ENCODE measurements at places on chromosomes 4 and X.

- no peak for DNase-seq
These were observed 79.5 kb upstream of the MAGEB10 start for GRCh38 chrX:27728291-27728690.

DNA sequence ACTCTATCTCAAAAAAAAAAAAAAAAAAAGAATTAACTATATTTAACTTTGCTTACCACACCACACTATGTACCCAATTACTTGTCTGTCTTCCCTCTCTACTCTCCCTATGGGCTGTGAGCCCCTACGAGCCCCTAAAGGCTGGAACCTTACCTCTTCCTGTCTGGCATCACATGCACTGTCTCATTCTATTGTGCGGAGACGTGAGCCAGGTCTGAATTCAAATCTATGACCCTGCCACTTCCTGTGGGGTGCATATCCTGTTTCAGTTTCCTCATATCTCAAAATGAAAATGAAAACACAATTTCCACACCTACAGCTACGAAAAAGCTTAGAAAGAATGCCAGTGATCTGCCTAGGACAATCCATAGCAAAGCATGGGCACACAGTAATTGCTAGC, 42.9 kb upstream of the HS3ST1 start:
- DNase-seq: no peak

DNA sequence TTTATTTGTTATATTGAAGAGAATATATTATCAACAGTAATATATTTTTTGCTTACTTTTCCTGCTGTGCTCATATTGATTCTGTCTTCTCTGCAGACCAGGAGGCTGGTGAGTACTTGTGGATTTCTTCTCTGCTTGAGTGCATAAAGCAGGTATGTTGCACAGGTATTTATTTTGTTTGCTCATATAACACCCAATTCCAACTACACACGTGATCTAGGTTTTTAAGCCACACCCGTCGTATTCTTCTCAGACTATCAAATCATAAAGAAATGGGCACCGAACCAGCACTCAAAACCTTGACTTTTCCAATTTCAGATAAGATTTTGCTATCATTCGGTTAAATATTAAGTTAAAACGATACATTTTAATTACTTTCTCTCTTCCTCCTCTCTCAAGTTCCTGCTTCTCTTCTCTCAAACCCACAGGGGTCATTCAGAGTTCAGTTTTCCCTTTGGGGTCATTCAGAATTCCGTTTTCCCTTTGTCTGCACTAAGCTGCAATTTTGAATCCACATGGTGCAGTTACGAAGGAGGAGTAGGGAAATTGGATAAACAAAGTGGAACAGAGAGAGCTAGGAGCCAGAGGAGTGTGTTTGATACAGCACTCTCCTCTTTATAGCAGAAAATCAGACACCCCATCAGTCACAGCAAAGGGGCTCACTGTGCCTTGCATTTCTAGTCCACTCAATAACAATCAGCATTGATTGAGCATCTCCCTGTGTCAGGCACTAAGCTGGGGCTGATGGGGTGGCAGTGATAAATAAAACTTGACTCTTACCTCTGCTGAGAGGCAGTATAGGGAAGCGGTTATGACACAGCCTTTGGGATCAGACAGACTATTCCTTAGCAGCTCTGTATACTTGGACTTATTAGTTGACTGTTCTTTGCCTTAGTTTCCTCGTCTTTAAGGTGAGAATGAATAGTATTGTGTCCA, at the start of gene ADH1C:
TSS of gene ADH1C (minus strand) at position 145 of the 936 bp plus-strand sequence. CDS start at position 74, 71 bp downstream.
- no peak for DNase-seq

DNA sequence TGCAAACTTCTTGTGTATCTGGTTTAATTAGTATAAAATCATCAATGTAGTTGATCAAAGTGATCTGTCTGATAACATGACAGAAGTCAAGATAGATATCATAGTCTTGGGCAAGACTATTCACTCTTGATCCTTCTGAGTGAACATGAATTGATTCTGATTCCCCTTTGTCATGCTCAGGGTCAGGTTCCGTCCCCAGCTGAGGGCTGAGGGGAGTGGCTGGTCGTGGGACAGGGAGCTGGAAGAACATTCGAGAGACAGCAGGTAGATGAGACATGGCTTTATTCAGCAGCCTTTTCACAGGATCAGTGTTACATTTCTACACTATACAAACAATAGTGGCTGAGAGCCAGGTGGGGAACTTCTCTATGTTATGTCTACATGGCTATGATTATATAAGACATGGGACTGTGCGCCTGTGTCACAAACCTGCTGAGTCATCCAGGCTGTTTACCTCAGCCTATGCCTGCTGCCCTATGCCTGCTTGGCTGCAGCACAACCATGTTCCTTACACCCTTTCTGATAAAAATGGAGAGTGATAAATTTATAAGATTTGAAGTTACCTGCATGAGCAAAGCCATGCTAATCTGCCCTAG, 586.9 kb upstream of the NR3C2 start:
- no peak for DNase-seq

GRCh38 chrX:56130436-56130835, 101.7 kb upstream of the KLF8 start:
- DNase-seq: no peak

- DNase-seq: no peak
These were observed 3.3 kb upstream of the MAGEA8 start for GRCh38 chrX:149877636-149878035.

- no peak for DNase-seq
These were observed 3.8 kb upstream of the TBC1D14 start for GRCh38 chr4:6905516-6906445.

DNA sequence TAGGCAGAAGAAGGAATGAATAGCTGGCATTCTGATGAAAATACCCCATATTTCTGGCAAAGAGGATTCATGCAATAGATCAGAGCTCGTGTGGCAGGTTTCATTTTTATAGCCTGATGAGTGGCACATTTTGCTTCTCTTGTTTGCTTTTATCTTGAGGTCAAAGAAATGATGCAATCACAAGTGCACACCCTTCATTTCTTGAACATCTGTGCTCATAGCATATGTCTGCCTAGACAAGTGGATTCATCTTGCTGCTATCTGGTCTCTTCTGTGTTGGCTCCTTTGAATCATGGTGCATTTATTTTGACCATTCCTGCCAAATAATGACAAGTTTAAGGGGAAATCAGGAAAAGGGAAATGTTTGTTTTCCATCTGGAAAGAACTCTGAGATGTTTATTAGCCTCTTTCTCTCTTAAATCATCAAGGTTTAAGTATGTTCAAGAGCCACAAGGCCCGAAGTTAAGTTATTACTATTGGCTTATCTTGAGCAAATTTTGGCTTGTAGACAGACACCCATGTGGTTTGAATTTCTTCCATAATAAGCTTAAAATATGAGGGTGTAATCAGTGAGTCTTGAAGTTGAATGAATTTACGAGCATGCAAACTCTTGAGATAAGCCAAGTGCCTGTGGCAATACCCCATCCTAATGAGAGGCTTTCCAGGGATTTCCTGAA, 59.3 kb upstream of the HS3ST1 start:
- no peak for DNase-seq

- DNase-seq: no peak
These were observed 62.7 kb upstream of the EDNRA start for GRCh38 chr4:147418226-147418625.

- no peak for DNase-seq
These were observed 81.5 kb downstream of the SORCS2 start for GRCh38 chr4:7273738-7274297.

- DNase-seq: no peak
These were observed 890.7 kb upstream of the INTU start for GRCh38 chr4:126742048-126742447.

- no peak for DNase-seq
These were observed 258.8 kb downstream of the ARHGAP24 start for GRCh38 chr4:85733798-85734197.

- no peak for DNase-seq
These were observed 41.7 kb upstream of the NKX1-1 start for GRCh38 chr4:1447676-1448588.

DNA sequence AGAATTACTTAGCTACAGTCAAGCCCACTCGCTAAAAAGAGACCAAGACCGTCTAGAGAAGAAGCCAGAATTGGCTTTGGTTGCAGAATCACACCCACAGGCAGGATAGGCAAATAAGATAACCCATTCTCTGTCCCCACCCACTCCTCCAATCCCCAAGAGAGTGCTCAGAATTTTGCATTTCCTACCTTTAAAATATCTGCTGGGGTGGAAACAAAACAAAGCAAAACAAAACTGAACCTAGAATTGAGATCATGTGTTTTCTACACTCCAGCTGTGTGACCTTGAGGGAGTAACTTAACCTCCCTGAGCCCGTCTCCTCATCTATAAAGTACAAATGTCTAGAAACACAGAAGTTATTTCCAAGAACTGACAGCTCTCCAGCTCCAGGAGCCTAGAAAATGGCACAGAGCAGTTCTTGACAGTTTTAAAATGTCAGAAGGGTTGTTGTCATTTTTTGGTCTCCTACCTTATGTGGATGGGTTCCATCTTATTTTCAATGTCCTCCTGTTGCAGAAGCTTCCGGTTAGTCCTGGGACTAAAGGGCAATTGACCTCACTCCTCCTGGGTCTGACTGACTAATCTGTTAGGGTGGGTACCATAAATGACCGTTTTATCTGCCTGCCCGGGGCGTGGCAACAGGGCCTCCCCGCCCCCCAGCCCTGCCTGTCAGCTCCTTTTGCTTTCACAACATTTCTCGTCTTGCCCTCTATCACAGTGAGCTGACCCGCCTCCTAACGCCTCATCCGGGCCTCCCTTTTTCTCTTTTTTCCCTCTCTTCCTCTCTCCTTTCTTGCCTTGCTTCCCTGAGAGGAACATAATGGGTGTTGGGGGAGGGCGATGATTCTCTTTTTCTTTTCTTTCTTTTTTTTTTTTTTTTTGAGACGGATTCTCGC, 114.0 kb downstream of the RBM47 start:
- peak; percentile 69 for DNase-seq

DNA sequence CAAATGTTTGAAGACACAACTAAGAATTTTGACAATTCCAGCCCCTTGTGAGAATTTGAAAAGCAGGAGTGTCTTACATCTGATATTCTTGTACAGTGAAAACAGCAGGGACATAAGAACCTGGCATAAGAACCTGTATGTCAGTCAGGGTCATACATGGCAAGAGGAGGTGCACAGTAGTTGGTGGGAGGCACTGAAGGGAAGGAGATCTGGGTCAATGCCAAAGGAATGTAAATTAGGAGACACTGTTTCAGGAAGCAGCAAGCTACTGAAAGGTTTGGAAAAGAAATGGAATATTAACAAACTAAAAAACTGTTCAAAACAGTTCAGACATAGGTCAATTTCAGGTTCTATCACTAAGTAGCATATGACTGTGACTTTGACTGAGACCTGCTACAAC, 25.0 kb upstream of the SPP1 start:
- DNase-seq: no peak

- no peak for DNase-seq
These were observed 56.8 kb upstream of the TXK start for GRCh38 chr4:48190839-48191238.

- no peak for DNase-seq
These were observed 4.8 kb upstream of the CRMP1 start for GRCh38 chr4:5897674-5898073.

- DNase-seq: no peak
These were observed 47.0 kb upstream of the SPRY1 start for GRCh38 chr4:123349421-123350190.

- DNase-seq: no peak
These were observed 83.0 kb upstream of the CLDN34 start for GRCh38 chrX:9884031-9884779.

GRCh38 chrX:131894995-131895394, 128.1 kb upstream of the STK26 start:
- no peak for DNase-seq

DNA sequence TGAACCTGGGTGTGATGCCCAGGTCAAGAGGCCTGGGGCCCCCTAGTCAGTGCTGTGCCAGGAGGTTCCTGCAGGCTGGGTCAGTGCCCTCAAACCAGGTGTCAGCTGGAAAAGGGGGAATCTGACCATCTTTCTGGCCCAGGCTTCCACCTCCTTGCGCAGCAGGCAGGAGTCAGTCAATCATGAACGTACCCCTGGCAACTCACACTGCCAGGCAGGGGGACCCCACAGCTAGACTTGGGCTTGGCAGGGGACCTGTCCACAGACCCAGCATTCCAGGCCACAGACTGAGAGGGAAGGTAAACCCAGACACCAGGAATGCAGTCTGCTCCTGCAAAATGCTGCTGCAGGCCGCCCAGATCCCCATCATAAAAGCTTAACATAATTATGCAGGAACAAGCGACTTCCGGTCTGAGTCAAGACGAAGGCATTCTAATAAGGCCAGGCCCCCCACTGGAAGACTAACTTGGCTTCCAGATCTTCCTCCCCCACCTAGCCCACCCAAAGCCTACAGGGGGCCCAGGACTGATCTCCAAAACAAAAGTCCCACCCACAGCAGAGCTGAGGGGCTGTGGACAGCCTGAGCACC, 156.3 kb downstream of the BCOR start:
- DNase-seq: no peak

DNA sequence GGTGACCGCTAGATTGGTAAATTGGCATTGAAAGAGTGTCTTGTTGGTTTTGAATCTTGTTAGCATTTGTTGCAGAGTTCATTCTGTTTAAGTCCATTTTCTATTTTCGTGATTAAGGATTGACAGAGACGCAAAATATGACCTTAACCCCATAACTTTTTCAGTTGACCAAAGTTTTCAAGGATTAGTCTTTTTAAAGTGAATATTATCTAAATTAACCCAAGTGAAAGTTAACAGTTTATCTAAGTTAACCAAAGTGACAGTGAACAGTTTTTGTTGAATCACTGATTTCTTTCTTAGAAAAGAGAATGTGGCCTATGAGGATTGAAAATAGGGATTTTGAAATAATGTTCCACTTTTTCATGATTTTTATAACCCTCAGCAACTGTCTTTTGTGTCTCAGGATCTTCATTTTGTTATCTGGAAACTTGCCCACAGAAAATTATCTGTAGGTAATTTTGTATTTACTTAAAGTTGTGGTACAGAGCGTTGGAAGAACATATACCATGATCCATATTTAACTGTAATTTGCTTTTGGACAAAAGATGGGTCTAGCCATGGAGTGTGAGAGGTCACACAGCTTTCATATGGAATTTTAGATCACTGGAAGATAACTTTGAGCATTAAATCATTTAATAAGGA, 3.3 kb downstream of the CPEB2 start:
- no peak for DNase-seq

GRCh38 chr4:174496631-174497432, 25.5 kb downstream of the HPGD start:
- DNase-seq: peak; percentile 73

- no peak for DNase-seq
These were observed 19.2 kb downstream of the RASGEF1B start for GRCh38 chr4:81452452-81453006.

DNA sequence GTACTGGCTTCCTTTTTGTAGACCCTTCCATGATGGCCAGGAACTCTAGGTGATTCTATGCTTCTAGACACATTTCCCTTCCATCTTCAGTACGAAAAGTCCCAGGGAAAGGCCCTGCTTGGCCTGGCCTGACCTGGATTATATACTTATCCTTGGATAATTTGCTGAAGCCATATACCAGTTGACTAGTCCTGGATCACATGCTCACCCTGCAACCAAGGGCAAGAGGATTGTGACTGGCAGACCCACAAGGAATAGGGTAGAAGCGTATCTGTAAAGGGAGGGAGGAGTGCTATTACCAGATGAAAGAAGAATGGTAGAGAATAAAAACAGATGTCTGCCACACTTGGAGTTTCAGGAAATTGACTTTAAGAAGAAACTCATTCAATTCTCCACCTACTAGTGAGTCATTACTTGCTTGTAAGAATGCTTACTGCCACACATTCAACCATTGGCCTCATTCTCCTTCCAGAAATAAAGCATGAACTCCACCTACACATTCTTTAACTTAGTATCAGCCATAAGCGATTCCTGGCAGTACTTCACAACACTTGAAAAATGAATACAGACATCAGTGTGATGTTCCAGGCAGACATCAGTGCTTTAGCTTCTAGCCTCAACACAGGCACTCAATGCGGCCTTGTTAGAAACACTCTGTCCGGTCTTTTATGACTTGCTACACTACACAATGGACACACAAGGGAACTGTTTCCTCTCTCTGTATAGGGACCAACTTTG, 141.8 kb downstream of the CBR4 start:
- DNase-seq: no peak

Measured in HuH-7 (cell line).